NCI-H2171 (cell line): ENCODE measurements at places on chromosomes 6 and 20.

DNA sequence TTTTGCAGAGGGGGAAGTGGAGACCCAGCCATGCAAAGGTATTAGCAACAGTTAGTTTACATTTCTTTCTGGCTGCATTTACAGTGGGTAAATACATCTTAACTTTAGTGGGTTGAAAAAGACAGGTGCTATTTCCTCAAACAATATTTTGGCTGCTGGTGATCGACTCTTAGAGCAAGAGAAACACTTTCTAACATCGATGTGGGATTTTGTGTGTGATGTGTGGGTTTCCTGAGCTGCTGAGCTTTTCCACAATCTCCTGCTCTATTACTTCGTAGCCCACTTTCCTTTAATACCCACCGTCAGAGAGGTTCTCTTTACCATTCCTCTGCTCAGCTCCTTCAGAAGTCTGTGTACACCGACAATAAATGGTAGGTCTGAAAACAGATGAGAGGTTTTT is 339.0 kb downstream of the NRN1 start:
- DNase-seq: no peak

- no peak for DNase-seq
Observed at GRCh38 chr6:71496018-71496721, 207.6 kb downstream of the OGFRL1 start.

DNA sequence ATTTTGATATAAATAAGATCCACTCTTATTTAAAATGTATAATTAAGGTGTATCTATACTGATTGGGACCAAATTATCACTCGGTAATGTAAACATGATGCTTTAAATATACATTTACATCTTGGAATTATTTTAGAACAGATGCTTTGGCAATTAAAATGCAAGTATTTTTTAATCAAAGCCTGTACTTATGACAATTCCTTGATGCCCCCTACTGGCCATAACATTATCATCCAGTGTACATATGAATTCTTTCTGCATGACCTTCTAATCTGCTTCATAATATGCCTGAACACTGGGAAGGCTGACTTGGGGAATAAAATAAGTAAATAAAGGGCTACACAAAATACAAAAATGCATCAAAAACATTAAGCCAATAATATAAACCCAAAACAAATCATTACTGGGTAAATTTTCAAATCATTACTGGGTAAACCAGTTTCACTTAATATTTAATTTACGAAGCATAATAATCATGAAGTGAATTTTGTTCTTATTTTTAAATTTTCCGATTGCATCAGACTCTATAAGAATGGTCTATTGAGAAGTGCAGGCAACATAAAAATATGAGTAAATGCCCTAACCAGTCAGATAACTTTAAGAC is 65.1 kb downstream of the CGA start:
- DNase-seq: peak; percentile 39

DNA sequence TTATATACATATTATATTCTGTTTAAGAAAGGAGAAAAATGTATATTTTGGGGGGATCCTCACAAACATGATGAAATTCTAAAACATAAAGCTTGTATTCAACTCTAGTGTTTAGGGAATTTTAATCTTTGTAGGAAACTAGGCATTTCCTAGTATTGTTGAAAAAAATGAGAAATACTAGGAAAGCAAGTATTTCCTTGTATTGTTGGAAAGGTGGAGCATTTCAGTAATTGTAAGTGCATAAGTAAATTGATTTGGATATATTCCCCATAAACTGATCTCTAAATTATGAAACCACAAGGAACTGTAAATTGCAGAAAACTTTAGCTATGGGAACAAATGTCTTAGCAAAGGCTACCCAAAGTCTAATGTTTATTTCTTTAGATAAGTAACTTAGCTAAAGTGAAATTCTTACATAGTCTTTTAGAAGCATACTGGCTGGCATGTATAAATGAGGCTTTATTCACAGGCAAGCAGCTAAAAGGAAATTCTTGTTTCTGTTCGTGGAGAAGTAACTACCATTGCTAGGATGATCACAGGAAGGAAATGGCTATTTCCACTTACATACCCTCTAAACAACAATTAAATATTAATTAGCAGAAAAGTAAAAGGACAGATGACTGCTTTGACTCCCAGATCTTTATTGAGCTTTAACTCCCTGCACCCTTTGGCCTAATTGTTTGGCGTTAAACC is 19.9 kb upstream of the NRN1 start:
- no peak for DNase-seq

- peak; percentile 48 for DNase-seq
Observed at GRCh38 chr20:38221119-38221589, 39.4 kb downstream of the KIAA1755 start.

GRCh38 chr20:35489717-35490116 is 34.3 kb downstream of the CEP250 start:
- DNase-seq: no peak
